ENCODE measurements at places on chromosomes 1 and 21.
A peak's percentile ranks its signal among the peaks of the same experiment; 100 is the strongest.

- DNase-seq, result no peak
Measured at GRCh38 chr1:226486161-226486560, 62.4 kb upstream of the STUM start.

- no peak for DNase-seq
Measured at GRCh38 chr1:18883636-18884418, 18.5 kb downstream of the ALDH4A1 start.

DNA sequence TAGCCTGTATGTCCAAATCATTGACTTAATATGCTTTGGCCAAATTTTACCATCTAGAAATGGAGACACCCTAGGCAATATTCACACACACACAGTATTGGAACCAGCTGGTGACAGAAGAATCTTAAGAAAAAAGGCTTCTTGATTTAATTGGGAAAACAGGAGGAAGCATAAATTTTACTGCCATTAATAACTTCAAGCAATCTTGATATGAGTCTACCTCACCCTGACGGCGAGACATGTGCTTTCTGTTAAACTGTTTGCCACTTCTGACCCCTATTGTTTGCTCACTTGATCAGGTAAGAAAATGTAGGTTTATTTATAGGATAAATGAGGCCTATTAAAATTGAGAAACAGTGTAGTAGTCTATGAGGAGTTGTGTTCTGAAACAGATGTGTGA is 73.2 kb downstream of the KIFAP3 start:
- DNase-seq, result no peak

DNA sequence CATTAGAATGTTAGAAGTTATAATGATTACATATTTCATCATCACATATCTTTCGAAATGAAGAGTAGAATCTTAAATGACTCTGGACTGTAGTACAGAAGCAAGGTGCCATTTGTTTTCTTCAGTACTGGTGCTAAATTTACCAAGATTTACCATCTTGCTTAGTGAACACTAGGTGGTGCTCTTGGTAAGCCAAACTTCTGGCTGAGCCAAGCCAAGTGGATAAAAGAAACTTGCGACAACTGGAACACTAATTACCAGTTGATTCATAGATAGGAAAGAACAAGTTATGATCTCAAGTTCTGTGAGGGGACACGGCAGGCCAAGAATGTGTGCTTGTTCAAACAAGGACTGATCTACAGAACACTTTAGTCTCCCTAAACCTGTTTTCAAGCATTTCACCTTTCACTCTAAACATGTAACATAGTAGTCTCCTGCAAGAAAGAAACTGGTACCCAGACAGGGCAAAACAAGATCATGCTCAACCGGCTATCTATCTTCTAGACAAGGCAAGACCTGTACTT is 19.8 kb downstream of the SPRTN start:
- DNase-seq, result peak; percentile 40

DNA sequence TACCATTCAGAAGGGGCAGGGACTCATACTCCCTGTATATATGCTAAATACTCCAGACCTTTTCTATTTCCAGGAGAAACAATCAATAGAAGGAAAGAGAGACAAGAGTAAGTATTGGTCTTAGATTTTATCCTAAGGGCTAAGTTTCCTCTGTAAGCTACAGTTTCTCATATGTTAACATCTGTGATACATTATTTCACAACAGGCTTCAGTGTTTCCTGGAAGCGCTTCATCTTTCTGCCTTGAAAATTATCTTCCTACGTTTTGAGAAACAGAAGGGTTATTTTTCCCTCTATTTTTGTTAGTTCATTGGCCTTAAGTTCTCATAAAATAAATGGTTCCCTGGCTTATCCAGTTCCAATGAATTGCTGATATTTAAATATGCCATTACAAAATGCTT is 15.6 kb downstream of the FMO1 start:
- DNase-seq, result no peak

DNA sequence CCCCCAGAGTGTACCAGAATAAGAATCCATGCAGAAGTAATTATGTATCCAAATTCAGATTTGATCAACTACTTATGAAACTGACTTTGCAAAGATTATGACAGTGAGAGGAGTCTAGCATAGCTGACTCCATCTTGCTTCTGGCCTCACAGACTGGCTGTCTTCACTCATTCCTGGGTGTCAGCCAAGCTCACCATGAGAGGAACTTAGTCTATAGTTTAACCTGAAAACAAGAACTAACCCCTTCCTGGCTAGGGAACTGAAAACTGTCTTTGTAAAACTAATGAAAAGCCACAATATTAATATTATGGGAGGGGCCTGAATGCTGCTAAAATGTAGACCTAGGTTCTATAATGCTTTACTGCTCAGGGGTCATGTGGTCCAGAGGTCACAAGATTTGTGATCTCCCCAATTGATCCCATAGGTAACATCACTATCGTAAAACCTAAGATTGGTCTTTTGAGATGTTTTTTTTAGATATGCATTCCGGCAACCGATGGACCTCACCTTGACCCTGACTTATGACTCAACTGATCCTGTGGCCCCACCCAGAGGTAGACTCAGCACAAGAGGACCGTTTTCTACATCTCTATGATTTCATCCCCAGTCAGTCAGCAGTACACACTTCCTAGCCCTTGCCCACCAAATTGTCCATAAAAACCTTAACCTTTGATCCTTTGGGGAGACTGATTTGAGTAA is 55.2 kb downstream of the ATP1B1 start:
- DNase-seq, result no peak

DNA sequence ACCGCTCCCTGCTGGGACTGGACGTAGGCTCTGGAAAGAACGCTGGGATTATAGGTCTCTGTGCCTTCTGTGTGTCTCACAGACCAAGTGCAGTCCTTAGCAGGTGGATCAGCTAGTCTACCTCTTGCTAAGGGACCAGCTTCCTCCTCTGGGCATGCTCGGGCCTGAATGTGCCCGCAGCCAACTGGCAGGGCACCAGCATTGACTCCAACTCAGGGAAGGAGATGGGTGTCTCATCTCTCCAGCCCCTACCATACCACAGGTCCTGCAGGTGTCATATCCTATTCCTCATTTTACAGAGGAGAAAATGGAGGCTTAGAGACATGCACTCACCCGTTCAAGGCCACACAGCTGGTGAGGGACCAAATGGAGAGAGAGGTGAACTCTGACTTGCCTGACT is 340.2 kb downstream of the PTPRU start:
- DNase-seq, result no peak

DNA sequence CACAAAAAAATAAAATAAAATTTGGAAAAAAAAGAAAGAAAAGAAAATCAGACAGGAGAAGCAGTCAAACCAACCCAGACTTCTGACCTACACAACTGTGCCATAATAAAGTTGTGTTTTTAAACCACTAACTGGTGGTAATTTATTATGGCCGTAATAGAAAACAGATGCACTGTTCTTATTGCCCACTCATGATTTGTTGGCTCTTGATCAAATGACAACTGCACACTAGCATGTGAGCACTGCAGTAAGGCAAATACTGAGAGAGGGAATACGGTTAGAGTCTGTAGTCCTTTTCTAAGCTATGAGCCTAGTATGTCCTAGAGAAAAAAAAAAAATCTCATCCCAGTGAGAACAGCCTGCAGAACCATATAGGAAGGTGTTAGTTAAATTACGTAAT is 61.2 kb upstream of the TNR start:
- DNase-seq, result no peak

DNA sequence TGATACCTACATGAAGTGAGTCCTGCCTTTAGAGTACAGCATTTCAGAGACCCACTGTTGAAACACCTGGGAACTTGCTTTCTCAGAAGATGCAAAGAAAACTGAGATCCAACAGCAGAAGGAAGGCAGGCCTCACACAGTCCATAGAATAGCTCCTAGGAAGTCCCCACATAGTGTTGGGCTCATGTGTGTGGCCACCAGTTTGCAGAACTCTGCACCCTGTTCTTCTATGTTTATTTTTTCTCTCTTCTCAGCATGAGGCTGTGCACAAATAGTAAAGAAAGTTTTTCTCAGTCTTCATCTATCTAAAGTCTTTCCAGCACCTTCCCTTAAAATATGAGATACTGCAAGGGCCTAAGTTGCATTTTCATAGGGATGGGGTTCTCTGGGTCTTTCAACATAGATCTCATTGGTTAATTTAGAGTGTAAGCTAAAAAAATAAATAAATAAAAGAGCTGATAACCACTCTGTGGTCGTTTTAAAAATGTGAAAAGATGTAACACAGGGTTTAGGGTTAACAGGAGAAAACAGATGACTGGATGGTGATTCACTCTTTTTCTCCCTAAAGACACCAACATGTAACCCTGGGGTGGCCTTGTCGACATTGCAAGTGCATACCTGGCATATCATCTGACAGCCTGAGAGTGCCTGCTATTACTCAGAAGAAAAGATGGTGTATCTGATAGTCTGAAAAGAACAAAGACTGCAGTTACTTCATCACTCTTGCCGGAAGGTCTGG is 94.6 kb downstream of the ZC3H11B start:
- DNase-seq, result no peak

GRCh38 chr1:53207726-53208125 is 11.1 kb downstream of the CPT2 start:
- no peak for DNase-seq

- DNase-seq, result no peak
Measured at GRCh38 chr21:41848533-41848932, 30.6 kb downstream of the PRDM15 start.

DNA sequence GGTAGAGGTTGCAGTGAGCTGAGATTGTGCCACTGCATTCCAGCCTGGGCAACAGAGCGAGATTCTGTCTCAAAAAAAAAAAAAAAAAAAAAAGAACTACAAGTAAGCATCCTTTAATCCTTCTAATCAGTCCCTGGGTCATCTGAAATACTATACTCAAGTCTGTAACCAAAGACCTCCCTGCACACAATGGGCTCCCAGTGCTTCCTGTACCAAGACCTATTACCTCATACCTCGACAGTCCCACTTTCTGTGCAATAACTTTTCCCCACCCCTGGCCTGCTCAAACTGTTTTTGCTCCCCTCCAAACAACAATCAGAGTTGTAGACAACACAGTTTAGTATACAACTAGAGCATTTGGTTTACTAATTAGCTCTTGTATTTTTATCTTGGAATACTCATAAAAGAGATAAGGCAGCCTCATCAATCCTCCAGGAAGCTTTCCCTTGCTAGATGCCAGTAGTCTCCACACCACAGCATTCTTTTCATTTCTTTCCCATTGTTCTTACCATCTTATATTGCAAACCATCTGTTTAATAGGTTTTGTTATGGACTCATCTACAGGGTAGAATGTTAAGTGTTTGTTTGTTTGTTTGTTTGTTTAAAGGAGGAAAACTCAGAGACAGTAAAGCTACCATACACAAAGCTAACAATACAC is 19.2 kb upstream of the RLF start:
- no peak for DNase-seq

DNA sequence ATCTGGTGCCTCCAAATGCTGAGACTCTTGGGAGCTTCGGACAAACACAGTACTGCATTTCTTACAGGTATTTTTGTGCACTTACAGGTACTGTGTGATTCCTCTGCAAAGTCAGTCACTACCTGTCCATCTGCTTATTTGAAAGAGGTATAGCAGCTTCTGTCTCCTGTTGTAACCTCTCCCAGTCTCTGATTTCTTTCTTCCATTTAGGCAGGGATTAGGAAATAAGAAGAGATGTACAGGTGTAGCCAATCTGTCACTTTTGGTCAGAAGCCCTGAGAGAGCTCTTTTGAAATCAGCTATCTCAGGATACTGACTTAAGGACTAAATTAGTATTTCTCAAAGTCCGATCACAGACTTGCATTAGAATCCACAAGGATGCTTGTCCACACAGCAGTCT is 54.0 kb downstream of the AKT3 start:
- DNase-seq, result no peak

DNA sequence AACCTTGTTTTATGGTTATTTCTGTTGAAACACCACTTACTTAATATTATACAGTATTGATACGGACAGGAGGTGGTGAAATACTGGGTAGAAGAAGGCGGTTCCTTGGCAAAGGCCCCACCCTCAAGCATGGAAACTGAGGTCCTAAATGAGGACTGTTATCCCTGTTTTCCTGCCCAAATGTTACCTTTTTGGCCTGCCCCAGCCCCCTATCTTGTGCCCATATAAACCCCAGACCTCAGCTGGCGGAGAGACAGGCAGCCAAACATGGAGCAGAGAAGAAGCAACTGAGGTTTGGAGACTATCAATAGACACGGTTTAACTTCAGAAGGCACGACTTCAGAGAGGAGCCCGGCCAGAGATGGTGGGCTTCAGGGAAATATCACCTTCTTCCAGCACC is 640.1 kb downstream of the PTPRU start:
- DNase-seq, result no peak

- DNase-seq, result no peak
Measured at GRCh38 chr1:245026247-245026646, 128.5 kb upstream of the KIF26B start.

DNA sequence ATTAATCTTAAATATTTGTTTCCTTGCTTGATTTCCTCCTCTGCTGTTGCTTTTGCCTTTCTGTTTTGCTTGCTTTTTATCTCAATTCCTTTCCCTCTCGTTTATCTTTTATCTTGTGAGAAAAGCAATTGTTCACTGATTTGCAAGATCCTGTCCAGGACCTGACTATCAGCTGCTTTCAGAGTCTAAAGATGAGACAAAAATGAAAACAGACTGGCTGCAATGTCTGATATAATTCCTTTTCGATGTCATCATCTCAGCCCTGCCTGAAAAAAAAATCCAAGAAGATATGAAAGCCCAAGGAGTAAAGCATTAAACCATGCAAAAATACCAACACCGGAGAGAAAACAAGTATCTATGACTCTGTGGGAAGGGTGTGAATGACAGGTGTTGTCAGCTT is 225.5 kb downstream of the PATJ start:
- no peak for DNase-seq

DNA sequence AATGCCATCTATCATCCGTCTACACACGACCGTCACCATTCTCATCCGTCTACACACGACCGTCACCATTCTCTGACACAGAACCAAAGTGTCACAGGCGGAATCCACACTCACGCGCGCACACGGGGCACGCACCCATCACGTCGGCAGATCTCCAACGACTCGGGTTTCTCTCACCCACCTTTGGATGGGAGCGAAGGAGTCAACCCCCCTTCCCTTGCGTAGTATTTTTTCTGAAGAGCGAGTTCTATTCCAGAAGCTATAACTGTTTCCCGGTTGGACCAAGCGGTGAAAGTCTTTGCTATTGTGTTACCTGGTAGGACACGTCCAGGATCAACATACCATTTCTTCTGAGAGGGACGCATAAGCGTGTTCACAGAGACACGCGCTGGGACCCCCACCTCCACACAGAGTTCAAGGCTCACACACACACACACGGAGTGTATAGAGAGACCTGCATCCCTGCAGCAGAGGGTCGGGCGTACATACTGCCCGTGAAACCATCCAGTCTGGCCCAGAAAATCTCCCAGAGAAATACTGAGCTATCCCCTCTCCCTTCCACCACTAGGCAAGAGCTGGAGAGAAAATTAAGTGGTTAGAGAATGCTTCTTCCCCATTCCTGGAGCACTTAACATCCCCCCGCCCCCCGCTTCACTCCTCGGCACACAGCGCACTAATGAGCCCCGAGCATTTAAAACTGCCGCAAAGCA is 741 bp downstream of the DUSP10 start:
- no peak for DNase-seq

- no peak for DNase-seq
Measured at GRCh38 chr1:156813750-156814570, 2.7 kb downstream of the SH2D2A start.

Data from GF-D8 (cell line).